ENCODE measurements at places on chromosomes 5 and 9.

DNA sequence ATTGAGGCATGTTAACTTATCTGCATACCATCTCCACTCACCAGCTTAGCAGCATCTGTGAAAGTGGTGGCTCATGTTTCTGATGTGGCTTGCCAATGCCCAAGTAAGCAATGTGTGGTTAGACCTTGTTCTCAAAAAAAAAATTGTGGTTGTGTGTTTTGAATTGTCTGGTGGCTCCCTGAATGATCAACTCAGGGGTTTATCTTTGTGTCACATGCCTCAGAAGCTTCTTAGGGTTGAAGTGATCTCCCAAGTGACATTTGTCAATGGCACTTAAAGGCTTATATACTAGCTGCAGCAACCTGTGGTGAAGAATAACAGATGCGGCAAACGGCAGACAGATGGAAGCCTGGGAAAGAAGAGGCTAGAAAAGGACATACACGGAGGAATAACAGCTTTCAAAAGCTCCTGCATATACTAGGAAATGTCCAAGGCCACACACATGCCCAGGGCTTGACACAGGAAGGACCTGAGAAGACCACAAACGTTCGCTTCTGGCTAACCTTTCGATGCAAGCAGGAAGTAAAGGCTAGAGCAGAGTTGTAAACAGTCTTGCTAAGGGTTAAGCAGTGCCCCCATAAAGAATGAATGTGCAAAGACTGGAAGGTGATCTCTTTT, 42.2 kb upstream of the FSD1L start:
- DNase-seq, result peak; percentile 13

DNA sequence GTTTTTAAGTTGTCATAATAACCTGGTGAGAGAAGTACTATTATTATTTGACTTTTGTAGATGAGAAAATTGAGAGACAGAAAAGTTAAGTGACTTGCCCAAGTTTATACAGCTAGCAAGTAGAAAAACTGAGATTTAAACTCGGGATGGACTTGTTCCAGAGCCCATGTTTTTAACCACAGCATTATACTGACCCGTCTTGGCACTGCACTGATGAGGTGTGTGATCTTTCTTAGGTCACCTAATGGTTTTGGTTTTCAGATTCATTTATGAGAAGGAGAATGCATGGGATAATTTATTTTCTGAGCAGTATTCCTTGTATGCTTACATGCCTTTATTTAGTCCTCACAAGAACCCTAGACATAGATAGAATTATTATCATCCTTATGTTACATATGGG, 201.8 kb upstream of the CDKN2B start:
- DNase-seq, result no peak

DNA sequence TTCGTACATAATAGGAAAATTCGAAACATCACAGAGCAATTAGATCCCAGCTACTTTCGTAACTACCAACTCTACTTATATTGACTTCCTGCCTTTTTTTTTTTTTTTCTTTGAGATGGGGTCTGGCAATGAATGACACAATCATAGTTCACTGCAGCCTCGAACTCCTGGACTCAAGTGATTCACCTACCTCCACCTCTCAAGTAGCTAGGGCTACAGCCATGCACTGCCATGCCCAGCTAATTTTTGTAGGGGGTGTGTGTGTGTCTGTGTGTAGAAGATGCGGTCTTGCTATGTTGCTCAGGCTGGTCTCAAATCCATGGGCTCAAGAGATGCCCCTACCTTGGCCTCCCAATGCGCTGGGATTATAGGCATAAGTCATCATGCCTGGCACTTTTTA, 5.8 kb upstream of the PAIP2 start:
- no peak for DNase-seq

- peak; percentile 54 for DNase-seq
These were observed 982.1 kb downstream of the DTWD2 start for GRCh38 chr5:118006219-118006618.

- peak; percentile 78 for DNase-seq
These were observed 191.4 kb downstream of the TMEM167A start for GRCh38 chr5:82885627-82886389.

GRCh38 chr9:87195306-87195705, 248.0 kb upstream of the GAS1 start:
- DNase-seq, result peak; percentile 48

DNA sequence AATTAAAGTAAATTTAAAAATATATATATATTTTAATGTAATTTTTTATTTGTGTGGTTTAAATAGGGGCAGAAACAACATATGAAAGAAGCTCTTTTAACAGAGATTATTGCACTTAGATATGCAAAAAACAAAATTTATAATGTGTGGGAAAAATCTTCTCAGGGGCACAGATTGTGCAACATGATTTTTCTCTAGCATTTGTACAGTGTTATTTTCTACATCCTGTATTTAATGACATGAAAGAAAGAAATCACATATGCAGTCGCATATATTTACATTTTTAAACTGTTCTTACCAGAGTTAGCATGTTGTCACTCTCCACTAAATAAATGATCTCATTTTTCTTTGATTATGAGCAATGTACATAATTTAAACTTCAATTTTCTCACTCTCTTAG, 265.3 kb upstream of the CTNND2 start:
- DNase-seq, result no peak

- peak; percentile 22 for DNase-seq
These were observed 23.9 kb upstream of the FANCC start for GRCh38 chr9:95341293-95341962.

GRCh38 chr5:157602505-157602904, 26.9 kb upstream of the ADAM19 start:
- DNase-seq, result no peak

DNA sequence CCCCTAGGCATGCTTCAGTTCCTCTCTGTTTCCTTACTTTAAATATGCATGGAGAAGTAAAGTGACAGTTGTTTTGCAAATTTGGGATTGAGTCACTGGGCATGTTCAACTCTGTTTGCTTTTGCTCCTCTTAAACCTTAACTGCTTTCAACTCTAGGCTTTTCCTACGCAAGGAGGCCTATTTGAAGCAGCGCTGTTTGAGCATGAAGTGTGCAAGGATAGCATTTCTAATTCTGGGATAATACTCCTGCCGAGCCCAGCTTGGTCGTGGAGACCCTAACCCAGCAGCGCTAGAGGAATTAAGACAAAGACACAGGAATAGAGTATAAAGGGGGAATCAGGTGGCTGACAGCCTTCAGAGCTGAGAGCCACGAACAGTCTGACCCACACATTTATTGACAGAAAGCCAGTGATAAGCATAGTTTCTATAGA, 803.4 kb upstream of the CDH10 start:
- DNase-seq, result no peak

DNA sequence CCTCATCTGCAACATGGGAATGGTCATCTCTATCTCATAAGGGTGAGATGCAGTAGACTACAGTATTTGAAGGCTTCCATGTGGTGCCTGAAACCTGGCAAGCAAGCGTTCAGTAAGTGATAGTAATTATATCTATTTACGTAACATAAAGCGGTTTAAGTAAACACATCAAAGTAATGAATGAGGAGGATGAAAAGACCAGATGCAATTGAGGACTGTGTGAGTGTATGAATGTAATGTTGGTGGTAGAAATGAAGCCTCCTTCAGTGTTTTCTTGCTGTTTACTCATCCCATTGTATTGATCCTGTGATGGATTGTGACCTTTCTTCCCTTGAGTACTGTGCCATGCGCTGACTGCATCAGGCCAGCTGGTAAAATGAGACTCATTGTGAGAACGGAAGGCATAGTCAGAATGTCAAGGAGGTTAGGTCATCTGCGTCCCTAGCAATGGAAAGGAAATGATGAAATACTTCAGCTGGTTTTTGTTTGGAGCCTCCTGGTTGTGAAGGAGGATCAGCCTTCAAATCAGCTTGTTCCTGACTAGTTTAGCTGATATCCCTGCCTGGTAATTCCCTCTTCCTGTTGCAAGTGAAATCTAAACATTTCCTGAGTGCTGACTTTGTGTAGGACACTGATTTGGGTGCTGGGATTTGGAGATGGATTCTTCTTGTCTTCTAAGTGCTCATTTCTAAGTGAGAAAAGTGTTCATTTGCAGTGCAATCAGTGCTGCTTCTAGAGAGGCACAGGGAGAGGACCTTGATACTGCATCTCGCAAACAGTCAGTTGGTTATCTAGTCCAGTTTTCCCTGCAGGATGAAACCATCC, 35.6 kb downstream of the TNFSF8 start:
- DNase-seq, result peak; percentile 97

GRCh38 chr5:14702238-14702839, 37.8 kb downstream of the OTULIN start:
- DNase-seq, result no peak

DNA sequence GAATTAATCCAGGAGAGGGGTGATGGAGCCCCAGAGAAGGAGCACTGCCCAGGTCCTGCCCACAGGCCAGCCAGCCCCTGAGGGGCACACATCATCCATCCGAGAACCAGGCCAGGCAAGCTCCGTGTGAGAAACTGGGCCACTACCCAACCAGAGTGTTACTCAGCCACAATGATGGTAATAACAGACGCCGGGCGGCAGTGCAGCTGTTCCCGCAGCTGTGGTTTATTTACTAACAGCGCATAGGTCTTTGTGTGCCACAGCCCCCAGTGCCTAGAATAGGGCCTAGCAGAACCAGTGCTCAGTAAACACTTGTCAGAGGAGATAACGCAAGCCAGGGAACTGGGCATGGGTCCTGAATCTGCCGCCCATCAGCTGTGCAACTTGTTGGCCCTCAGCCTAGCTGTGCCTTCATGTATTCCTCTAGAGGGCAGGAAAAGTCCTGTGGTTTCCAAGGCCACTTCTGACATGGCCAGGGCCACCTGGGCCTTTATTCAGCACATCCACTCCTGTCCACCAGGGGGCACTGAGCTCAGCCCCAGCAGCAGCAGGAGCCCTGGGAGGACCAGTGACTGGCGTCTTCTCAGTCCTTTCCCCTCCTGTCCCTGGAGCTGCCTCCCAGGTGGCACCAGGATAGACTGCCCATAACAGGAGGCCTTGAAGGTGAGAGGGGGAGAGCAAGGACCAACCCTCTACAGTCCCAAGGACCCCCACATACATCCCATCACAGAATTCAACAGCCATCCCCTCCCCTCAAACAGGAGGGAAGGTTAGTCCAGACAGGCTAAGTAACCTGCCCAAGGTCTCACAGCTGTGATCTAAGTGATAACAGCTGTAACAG, 2.1 kb downstream of the MXD3 start:
- DNase-seq, result peak; percentile 65

- DNase-seq, result no peak
These were observed 18.0 kb upstream of the FABP6 start for GRCh38 chr5:160211352-160211751.

DNA sequence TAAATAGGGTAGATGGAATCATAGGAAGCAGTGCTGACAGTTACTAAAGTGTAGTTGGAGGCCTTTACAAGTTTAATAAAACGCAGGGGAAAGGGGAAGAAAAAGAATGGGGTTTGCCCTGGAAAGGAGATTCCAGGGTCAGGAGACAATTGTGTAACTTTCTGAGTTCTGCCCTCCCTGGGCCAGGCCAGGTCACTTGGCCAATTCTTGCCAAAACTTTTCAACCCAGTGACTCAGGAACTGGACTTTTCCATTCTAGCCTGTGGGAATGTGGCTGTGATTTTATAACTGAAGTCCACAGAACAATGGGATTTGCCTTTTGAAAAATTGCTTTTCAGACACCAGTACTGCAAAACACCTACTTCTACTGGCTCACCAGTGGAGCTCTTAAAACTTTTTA, 289.8 kb upstream of the ANKRD55 start:
- DNase-seq, result no peak

DNA sequence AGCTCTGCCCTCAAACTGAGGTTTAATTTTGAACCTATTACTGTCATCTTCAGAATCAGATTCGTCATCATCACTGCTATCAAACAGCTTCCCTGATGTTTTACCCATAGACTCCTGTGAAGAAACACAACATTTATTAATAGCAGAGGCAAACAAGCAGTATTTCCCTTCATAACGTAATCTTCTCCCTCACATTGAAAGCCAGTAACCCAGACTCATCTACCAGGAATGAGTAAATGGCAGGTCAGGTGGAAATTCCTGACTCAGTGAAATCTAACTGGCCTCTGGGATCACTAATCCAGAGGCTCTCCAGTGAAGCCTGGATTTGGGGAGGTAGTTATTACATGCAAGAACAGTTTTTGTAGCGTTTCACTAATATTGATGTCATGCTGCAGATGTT, 14.6 kb downstream of the NOL8 start:
- DNase-seq, result no peak

DNA sequence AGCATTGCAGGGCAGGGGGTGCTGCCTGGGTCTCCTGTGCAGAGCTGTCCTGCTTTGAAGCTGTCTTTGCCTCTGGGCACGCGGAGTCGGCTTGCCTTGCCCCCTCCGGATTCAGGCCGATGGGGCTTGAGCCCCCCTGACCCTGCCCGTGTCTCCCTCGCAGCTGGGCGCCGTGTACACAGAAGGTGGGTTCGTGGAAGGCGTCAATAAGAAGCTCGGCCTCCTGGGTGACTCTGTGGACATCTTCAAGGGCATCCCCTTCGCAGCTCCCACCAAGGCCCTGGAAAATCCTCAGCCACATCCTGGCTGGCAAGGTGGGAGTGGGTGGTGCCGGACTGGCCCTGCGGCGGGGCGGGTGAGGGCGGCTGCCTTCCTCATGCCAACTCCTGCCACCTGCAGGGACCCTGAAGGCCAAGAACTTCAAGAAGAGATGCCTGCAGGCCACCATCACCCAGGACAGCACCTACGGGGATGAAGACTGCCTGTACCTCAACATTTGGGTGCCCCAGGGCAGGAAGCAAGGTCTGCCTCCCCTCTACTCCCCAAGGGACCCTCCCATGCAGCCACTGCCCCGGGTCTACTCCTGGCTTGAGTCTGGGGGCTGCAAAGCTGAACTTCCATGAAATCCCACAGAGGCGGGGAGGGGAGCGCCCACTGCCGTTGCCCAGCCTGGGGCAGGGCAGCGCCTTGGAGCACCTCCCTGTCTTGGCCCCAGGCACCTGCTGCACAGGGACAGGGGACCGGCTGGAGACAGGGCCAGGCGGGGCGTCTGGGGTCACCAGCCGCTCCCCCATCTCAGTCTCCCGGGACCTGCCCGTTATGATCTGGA, 2.7 kb downstream of the CEL start:
- DNase-seq, result no peak

- peak; percentile 67 for DNase-seq
These were observed 77.4 kb downstream of the SEC61B start for GRCh38 chr9:99299211-99300102.

DNA sequence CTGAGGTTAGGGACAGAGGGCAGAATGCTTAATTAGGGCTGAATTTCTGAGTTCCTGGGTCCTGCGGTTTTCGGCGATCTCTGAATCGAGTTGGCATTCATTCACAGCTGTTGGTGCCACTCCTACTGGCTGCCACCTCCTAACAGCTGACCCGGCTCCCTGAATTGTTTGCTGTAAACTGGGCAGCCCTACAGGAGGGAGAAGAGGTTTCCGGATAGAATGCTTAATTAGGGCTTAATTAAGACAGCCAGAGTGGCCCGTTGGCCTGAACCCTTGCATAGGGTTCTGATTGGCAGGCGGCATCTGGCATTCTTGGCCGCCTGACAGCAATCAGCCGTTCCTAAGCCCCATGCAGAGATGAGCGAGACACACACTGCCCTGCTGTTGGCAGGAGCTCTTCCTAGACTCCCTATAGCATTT, 25.7 kb downstream of the FRMPD1 start:
- peak; percentile 7 for DNase-seq

GRCh38 chr9:131968632-131969031, 111.0 kb downstream of the MED27 start:
- DNase-seq, result no peak

Measured in fibroblast of skin of scalp (primary cell).